ENCODE measurements at places on chromosomes 4 and X. TPM values are rescaled to one million over a fixed set of nuclear protein-coding genes. Genes with fewer than 3 reads are reported as not detected.
A peak's percentile ranks its signal among the peaks of the same experiment; 100 is the strongest.

DNA sequence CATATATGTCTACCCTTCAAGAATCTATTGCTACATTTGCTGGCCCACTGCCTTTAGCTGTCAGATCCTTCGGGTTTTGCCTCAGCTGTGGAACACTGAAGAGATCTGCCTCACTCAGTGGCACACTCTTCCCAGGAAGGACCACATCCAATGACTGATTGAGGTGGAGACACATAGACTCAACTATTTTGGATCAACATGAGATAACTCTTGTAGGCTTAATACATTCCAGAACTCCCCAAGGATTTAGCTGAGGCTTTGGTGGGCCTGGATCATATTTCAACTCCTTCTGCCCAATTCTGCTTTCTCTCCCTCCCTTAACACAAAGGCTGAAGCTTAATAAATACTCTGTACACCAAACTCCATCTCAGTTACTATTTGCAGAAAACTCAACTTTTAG is 100.5 kb downstream of the CORIN start:
- no peak for DNase-seq

GRCh38 chr4:16794816-16795445 is 103.5 kb downstream of the LDB2 start:
- DNase-seq: no peak

GRCh38 chr4:158056689-158057245 is 116.1 kb downstream of the GASK1B start:
- DNase-seq: no peak

GRCh38 chr4:120915336-120915735 is 7.2 kb downstream of the PRDM5 start:
- no peak for DNase-seq

GRCh38 chr4:189001283-189001970 is 862.2 kb downstream of the TRIML1 start:
- DNase-seq: no peak

DNA sequence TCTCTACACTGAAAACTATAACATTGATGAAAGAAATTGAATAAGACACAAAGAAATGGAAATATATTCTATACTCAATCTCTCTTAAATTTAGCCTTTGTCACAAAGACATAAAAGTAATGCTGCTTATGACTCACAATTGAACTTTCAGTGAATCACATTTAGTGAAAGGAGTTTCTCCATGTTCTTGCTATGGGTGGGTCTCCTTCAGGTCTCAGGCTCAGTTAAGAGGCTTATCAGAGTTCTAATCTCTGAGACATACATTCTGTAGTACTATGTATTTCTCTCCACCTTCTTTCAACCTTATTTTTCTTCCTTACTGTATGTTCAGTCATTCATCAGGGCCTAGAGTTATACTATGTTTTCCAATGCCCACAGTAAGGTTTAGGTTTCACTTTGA is 220.9 kb downstream of the DTHD1 start:
- no peak for DNase-seq

DNA sequence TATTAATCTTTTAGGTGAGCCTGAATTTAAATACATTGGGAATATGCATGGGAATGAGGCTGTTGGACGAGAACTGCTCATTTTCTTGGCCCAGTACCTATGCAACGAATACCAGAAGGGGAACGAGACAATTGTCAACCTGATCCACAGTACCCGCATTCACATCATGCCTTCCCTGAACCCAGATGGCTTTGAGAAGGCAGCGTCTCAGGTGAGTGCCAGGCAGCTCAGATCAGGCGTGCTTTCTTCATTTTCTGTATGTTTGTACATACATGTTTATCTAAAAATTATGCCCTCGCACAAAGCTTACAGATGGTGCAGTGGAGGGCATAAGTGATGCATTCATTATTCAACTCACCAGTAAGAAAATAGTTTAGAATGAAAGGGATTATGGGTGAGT is 85.6 kb downstream of the CPE start:
- no peak for DNase-seq

GRCh38 chr4:184463158-184463557 is 11.2 kb downstream of the IRF2 start:
- DNase-seq: no peak

- no peak for DNase-seq
Observed at GRCh38 chr4:5395781-5396180, 312.6 kb downstream of the EVC2 start.

DNA sequence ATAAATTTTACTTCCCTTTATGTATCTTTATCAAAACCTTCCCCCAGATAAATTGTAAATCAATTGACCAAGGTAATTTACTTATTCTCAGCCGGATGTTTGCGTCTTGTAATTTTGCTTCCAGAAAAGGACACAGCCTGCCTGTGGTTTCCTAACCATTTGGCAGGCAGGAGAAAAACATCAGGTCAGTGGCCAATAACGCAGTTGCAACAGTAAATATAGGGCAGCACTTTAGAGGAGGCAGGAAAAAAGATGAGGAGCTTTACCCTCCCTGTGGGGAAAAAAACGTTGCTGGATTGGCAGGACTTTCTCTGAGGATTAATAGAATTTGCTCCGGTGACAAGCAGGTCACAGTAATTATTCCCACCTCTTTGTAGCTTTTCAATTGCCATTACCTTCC is 2618.1 kb downstream of the ARAP2 start:
- no peak for DNase-seq

GRCh38 chrX:8341814-8342590 is 122.6 kb upstream of the VCX3B start:
- DNase-seq: no peak

DNA sequence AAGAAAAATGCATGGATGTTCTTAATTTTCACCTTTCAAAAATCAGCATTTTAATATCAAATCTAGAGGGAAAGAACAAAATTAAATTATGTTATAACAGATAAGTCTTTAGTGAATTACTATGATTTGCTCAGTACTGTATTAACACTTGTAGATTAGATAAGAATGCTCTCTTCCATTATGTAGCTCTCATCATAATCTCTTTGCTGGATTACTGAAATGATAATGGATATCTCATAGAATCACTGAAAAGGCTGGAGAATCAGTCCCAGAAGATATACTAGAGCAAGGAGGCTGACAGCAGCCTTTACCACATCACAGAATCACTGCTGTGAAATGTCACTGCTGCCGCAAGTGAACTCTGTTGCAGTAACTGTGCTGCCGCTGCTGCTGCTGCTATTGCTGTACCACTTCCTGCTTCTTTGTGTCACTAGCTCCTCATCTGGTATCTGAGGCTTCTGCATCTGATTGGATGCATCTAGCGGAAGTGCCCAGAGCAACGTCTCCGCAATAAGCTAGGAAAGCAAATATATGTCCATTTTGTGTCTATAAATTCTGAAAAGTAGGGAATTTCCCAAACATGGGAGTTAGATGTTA is 738.2 kb downstream of the ADGRL3 start:
- no peak for DNase-seq

DNA sequence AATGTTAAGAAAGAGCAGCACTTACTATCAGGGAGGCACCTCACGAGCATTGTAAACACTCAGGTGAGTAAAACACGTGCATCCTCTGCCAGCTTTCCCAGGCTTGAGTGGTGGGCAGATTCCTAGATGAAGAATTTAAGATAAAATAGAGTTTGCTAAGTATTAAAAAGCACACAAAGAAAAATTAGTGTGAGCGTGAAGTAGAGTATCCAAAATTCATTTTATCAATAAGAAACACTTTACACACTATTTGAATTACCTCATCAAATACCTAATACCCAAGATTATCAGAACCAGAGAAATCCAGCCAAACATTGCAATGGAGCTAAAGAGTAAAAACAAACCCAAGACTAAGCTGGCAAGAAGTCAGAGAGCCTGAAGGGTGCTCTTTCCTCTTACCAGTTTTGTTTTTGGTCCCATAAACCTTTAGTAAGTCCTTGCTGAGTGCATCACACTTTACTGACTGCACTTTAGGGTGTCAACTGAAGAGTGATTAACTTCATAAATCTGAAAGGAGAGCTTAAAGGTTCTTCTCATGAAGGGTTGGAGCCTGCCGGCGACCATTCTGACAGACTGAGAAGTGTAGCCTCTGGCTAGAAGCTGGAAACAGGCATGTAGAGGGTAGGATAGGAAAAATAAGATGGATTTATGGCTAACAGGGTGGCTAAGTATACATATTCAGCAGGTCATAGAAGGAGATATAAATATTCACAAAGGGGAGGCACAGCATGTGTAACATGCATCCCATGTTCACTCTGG is 151.1 kb downstream of the SLC7A11 start:
- no peak for DNase-seq

GRCh38 chr4:101366331-101366730 is 19.0 kb upstream of the PPP3CA start:
- DNase-seq: no peak

DNA sequence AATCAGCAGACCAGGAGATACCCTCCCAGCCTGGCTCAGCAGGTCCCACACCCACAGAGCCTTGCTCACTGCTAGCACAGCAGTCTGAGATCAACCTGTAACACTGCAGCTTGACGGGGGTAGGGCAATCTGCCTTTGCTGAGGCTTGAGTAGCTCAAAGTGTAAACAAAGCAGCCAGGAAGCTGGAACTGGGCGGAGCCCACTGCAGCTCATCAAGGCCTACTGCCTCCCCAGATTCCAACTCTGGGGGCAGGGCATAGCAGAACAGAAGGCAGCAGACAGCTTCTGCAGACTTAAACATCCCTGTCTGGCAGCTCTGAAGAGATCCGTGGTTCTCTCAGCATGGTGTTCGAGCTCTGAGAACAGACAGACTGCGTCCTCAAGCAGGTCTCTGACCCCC is 15.1 kb upstream of the GABRA2 start:
- DNase-seq: peak; percentile 77

DNA sequence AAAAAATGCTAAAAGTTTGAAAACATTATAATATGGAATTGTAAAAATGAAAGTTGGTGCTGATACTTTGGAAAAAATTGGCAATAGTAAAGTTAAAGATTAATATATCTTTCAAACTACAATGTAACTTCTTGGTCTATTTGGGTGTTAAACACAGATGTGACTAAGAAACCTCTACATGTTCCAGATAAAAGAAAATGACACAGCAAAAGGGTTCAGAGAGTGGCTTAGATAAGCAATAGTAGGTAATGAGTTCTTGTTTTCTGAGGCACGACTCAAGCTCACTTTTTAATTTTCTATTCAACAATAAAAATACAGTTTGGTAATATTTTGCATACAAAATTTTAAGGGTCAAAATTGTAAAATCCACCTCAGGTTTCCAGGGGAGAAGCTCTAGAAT is 292.7 kb downstream of the GALNTL6 start:
- no peak for DNase-seq

DNA sequence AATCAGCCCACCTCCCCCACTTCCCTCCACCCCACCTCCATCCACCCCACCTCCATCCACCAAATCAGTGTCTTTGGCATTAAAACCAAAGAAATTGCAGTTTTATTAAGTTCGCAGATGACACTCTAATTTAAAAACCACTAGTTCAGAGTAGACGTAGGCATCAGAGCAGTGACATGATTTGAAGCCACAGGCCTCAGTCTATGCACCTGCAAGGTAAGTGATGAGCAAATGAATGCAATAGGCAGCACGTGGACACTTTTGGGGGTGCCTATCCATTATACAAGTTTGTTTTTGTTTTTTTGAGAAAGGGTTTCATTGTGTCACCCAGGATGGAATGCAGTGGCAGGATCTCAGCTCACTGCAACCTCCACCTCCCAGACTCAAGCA is 88.0 kb upstream of the TRIM2 start:
- no peak for DNase-seq

- peak; percentile 21 for DNase-seq
Observed at GRCh38 chr4:71296945-71297344, 41.9 kb upstream of the SLC4A4 start.

- no peak for DNase-seq
Observed at GRCh38 chr4:101205916-101206315, 141.4 kb downstream of the PPP3CA start.

DNA sequence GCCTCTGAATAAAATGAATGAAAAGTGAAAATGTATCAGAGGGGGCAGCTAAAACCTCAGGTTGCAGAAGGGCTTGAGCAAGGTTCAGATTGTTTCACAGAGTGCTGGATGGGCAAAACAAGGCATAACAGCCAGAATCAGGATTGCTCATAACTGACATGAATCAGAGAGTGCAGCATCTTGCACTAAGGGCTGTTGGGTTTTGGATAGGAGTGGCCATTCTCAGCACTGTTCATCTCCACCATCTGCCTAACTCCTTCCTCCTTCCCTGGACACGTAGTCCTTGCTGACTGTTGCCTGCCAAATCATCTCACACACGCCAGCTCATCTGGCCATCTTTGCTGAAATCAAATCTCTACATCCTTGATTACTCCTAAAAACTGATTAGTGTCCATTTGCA is 75.3 kb upstream of the C1QTNF7 start:
- no peak for DNase-seq

DNA sequence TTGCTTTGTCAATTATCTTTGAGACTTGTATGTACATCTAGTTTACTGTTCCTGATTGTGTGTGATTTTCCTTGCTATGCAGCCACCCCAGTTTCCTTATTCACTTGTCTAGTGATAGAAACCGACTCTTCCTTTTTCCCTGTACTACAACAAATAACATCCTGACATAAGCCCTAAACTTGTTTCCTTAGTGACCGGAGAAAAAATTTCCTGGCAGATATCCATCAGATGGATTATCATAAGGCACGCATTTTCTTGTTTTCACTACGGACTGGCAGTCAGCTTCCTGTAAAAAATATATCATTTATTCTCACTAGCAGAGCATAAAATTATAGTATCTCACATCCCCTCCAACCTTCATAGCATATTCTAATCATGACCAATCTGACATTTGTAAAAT is 410.7 kb downstream of the CENPC start:
- DNase-seq: no peak

GRCh38 chrX:13260598-13260997 is 59.3 kb downstream of the ATXN3L start:
- DNase-seq: no peak

MID1 gene
- 48.8 TPM for total RNA-seq

STPG2 gene
- total RNA-seq: 0.41 TPM

SMR3B gene
- not detected for total RNA-seq

OPN1MW2 gene
- not detected for total RNA-seq

CCDC110 gene
- 0.69 TPM for total RNA-seq

GYG2 gene
- 15.6 TPM for total RNA-seq

CENPE gene
- total RNA-seq: 2.8 TPM

DUSP21 gene
- not detected for total RNA-seq

FAM199X gene
- total RNA-seq: 21.9 TPM

AMBN gene
- not detected for total RNA-seq

IQCM gene
- 5.2 TPM for total RNA-seq

Measured in mucosa of descending colon (tissue), 3 donors.